Kidney (tissue), 22 donors: ENCODE measurements at places on chromosomes 11 and 22. TPM values are rescaled to one million over a fixed set of nuclear protein-coding genes. Genes with fewer than 3 reads are reported as not detected.

Gene CD44
- 235 TPM for total RNA-seq

Gene RAB39A
- 2.8 TPM for total RNA-seq

Gene GAL
- total RNA-seq = 0.31 TPM

Gene BIRC3
- total RNA-seq = 110 TPM

Gene ACTN3
- total RNA-seq = 0.16 TPM

Gene FREY1
- 1.0 TPM for total RNA-seq
